ENCODE measurements at places on chromosomes 12 and 14. TPM values are rescaled to one million over a fixed set of nuclear protein-coding genes. Genes with fewer than 3 reads are reported as not detected.

GRCh38 chr14:22143363-22143762 is 445.7 kb downstream of the DAD1 start:
- DNase-seq: no peak

OR6C2 gene
- polyA plus RNA-seq: not detected

GRCh38 chr14:68981539-68981976 is 2.5 kb upstream of the ACTN1 start:
- no peak for DNase-seq

GRCh38 chr12:10720974-10721650 is 2.0 kb downstream of the YBX3 start:
- no peak for DNase-seq

TMEM119 gene
- 0.34 TPM for polyA plus RNA-seq

PPM1H gene
- polyA plus RNA-seq: 1.2 TPM

- no peak for DNase-seq
Measured at GRCh38 chr12:78555802-78556201, 308.8 kb upstream of the SYT1 start.

GRCh38 chr14:36217732-36218131 is 41.2 kb upstream of the PTCSC3 start:
- DNase-seq: no peak

SLC6A13 gene
- 0.07 TPM for polyA plus RNA-seq

KRT78 gene
- 0.04 TPM for polyA plus RNA-seq

GRCh38 chr12:19576506-19577280 is 137.4 kb downstream of the AEBP2 start:
- DNase-seq: no peak

All from psoas muscle (tissue), 8 donors.